ENCODE measurements at places on chromosomes 11 and 22. TPM values are rescaled to one million over a fixed set of nuclear protein-coding genes. Genes with fewer than 3 reads are reported as not detected.

GRCh38 chr11:19027829-19028595 is 32.5 kb downstream of the MRGPRX2 start:
- no peak for DNase-seq

- DNase-seq = no peak
Observed at GRCh38 chr11:122270535-122270934, 154.5 kb upstream of the BLID start.

Gene MS4A4A
- polyA plus RNA-seq = 11.9 TPM

DNA sequence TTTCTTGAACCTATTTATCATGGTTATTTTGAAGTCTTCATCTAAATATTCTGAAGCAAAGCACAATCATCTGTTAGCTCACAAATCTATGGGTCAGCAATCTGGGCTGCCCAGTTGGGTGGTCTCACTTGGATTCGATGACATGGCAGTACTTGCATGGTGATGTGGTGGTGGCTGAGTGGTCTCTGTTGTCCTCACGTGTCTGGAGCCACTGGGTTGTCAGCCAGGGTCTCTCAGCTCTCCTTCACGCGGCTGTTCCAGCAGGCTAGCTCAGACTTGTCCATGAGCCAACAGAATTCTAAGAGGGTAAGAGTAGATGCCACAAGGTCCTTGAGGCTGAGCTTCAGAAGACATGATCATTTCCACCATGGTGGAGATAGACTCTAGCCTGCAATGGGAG is 66.4 kb upstream of the KCNQ1OT1 start:
- DNase-seq = no peak

DNA sequence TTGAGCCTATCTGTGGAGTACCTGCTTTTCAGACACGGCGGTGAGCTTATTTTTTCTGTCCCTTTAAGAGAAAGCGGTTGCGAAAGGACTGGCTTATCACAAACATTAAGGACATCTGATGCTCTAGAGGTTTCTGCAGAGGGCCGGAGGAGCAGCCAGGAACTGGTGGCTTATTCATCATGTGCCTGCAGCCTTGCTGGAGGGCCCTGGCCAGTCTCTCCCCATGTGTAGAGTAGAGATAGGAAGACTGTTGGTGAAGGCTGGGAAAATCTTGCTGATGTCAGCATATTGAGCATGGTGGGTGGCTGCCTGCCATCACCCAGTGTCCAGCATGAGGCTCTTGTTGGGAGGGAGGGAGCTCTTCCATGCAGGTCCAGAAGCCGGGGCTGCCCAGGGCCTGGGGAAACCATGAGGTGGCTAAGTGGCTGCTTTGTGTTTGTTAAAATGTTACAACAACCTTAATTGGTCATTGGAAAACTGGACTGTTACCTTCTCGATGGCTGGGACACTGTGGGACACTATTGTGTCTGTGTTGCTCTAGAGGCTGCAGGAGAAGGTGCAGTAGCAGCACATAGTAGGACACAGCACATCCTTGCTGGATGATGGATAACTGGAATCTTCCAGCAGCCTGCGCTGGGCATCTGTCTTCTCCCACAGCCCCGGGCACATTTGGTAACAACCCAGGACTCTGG is 54.3 kb downstream of the TSPAN18 start:
- DNase-seq = peak; percentile 94

GRCh38 chr22:39212721-39213376 is 31.9 kb downstream of the PDGFB start:
- no peak for DNase-seq

Gene NFRKB
- polyA plus RNA-seq = 32.8 TPM

- DNase-seq = no peak
Observed at GRCh38 chr22:19887256-19887985, 32.7 kb upstream of the GNB1L start.

GRCh38 chr22:19766511-19767426 is 6.2 kb downstream of the TBX1 start:
- DNase-seq = no peak

GRCh38 chr11:57248780-57249383 is 11.8 kb upstream of the APLNR start:
- peak; percentile 35 for DNase-seq

DNA sequence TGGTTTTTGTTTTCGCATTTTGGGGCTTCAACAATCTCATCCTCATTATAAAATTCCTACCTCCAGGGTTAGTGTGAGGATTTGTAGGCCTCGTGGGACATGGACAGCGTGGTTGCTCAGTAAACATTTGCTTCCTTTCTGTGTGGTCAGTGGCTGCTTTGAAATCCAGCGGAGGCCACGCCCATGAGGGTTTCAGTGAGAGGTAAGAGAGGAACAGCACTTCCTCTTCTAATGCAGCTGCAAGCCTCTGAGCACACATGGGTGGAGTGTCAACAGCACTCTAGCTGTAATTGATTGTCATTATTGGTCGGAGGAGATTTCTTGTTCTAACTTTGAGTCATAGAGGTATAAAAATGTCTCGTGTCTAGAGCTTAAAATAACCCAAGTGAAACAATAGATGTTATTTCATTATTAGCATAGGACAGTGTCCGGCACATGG is 6.0 kb upstream of the ARHGAP42 start:
- peak; percentile 65 for DNase-seq

GRCh38 chr22:47784991-47785390 is 1022.5 kb downstream of the TBC1D22A start:
- no peak for DNase-seq

- DNase-seq = peak; percentile 63
Observed at GRCh38 chr22:25488244-25489020, 76.0 kb upstream of the GRK3 start.

- DNase-seq = peak; percentile 55
Observed at GRCh38 chr11:118314988-118315411, 10.5 kb downstream of the CD3E start.

GRCh38 chr11:133065847-133066485 is 466.3 kb downstream of the OPCML start:
- DNase-seq = no peak

Gene KBTBD4
- 13.9 TPM for polyA plus RNA-seq

- no peak for DNase-seq
Observed at GRCh38 chr22:48675830-48676145, 1151.9 kb downstream of the BRD1 start.

GRCh38 chr22:39530692-39531331 is 1.7 kb downstream of the RPS19BP1 start:
- peak; percentile 55 for DNase-seq

DNA sequence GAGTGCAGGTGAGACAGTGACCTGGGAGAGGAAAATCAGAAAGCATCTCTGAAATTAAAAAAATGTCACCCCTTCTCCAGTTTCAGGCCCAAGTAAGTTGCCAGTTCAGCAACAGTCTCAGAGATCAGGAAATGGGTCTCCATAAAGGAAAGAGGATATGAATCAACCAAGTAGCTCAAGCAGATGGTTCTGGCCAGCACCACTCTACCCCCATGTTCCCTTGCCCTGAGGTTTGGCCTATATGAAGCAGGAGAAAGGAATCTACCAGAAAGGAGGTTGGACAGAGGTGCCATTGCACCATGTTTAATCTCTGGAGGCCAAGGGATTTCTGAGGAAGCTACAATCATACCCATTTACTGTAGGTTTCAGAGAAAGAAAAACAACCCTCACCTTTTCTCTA is 7.7 kb downstream of the FZD4 start:
- no peak for DNase-seq

DNA sequence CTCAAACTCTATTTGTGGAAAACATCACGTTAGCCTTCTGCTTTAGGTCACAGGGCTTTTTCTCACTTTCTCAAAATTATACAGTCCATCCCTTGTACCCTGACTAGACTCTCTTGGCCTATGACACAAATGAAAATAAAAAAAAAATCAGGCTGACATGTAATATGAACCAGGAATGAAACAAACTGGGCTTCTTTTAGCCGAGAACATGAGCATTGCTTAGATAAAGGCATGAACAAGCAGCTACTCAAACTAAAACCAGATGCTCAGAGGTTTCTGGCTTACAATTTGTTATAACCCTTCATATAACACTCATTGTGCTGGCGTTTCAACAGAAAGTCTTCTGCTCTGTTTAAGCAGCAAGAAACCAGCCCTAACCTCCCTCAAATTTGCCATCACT is 265.5 kb upstream of the NARS2 start:
- DNase-seq = peak; percentile 5

DNA sequence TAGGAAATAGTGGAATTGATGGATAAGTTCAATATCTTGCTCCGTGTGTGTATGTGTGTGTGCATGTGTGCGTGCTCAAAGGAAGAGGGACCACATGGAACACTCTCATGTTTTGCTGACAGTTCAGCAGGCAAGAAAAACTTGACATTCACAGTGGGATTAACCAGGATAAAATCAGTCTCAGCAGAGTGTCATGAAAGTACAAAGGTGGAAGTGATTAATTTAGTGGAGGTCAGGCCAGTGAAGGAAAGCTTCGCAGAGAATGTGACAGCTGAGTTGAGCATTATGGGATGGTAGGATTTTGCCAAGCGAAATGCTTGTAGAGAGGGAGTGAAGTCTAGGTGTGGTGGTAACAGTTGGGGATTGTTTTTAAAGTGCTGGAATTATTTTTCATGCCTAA is 15.7 kb upstream of the FBXO3 start:
- DNase-seq = no peak

DNA sequence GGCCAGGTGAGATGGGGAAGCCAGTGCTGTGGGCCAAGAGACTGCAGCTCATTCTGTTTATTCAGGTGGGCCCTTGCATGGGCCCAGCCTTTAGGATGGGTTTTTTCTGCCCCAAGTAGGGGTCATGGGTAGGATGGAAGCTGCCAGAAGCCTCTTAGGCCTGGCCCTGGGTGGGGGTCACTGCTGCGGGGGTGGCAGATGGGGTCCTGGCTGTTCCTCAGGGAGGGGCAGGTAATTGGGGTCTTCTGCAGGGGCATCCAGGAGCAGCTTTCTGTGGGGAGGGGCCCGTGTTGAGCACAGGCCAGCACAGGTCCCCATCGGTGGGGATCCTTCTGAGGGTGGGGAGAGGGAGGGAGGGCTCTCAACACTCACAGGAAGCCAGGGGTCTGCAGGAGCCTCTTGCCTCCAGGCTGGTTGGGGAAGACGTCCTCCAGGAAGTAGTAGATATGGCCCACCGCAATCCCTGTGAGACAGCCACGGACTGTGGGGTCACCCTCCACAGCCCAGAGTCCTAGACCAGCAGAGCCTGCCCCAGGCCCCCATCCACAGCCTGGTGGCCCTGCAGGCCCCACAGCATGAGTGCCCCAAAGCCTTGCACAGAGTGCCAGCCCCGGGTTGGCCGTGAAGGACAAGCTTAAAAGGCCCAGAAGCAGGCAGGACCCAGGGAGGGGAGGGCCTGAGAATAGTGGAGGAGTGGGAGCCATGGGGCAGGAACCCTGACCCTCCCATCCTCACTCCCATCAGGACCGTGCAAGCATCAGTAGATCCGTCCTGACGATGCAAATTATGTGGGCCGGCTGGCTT is 1.9 kb downstream of the DERL3 start:
- no peak for DNase-seq
